ENCODE measurements at places on chromosomes 11 and 22.

DNA sequence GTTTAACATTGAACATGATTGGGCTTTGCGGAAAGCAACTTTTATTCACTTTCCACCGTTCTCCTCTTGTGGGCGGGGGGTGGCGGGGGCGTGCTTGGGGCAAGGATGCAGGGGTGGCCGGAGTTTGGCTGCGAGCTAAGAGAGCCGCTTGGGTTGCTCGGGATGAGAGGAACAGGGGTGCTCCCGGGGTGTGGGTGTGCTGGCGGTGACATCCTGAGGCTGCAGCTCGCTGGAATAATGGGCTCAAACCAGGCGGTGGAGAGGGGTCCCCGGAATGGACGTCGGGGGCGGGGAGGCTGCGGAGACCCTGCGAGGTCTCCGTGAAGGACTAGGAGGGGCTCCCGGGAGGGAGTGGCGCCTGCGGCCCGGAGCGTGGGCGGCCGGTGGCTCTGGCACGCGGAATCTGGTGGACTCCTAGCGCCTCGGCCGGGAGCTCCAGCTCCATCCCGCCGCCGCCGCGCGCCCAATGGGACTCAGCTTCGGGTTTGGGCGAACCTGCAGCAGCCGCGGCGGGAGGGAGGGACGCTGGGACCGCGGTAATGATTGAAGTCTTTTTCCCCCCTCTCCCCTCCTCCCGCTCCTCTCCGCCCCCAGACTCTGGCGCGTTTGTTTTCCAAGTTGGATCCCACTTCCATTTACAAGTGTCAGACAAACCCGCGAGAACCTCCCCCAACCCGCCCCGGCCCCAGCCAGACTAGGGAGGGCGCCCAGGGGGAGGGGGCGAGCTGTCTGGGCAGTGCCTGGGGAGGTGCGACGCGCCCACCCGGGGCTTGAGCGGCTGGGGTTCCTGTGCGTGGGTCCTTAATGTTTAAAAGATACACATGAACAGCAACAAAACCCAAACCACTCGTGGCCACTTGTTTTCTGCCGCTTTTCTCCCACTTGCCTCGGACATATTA is 2.0 kb downstream of the FAT3 start:
- peak; percentile 89 for DNase-seq

DNA sequence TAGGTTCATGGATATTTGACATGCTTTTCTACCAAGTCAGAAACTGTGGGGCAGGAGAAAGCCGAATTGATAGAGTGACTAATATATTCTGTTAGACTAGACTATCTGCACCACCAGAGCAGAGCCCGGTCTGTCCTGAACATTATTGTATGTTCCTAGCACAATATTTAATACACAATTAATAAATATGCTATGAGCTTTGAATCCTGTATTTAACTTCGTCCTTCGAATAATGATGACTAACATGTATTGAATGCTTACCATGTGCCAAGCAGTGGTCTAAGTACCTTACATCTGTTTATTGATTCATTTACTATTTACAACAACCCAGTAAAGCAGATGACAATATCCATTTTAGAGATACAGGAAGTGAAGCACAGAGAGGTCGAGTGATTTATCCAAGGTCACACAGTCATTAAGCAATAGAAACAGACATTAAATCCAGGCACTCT is 44.8 kb upstream of the ANO3 start:
- DNase-seq: no peak

DNA sequence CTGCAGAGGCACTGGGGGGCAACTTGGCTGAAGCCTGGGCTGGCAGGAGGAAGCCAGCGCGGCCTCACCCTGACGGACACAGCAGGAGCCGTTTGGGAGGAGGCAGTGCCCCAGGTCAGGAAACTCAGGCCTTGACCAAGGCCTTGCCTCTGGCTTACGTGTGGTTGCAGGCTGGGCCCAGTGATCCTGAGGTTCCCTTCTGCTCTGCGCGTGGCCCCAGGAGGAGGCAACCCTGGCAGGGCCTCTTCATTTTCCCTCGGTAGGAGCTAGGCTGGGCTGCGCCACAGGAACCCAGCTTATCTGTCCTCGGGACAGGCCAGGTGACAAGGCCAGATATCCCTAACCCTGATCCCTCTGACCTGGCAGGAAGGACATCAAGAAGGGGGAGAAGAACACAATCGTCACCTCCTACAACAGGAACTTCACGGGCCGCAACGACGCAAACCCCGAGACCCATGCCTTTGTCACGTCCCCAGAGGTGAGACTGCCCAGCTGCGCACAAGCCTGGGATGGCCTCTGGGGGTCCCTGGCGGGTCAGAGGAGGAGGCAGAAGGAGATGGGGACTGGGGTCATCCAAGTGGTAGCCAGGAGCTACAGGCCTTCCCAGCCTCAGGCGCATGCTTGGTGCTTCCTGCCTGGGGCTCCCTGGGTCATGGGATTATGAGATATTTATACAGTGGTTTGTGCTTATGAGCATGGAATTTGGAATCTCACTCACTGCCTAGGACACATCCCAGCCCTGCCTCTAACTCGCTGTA is 20.6 kb downstream of the POLR3H start:
- DNase-seq: no peak

GRCh38 chr11:99368583-99368982 is 347.8 kb downstream of the CNTN5 start:
- no peak for DNase-seq

DNA sequence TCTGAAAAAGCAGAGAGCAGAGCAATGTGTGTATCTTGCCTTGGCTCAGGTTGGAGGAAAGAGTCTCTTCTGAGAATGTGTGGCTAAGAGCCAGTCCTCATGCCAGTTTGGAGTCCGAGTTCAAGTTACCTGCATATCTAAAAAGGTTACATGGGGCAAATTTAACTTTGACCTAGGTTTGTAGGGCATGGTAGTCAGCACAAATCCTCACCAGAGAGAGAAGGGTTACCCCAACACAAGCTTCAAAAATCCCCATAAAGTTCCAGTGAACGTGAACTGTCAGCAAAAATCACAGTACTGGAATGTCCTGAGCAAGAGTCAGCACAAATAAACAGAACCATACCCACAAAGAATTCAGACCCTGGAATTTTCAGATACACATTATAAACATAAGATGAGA is 13.8 kb downstream of the SDHD start:
- DNase-seq: no peak

- peak; percentile 70 for DNase-seq
These were observed 111.0 kb upstream of the ARHGAP42 start for GRCh38 chr11:100575860-100576717.

DNA sequence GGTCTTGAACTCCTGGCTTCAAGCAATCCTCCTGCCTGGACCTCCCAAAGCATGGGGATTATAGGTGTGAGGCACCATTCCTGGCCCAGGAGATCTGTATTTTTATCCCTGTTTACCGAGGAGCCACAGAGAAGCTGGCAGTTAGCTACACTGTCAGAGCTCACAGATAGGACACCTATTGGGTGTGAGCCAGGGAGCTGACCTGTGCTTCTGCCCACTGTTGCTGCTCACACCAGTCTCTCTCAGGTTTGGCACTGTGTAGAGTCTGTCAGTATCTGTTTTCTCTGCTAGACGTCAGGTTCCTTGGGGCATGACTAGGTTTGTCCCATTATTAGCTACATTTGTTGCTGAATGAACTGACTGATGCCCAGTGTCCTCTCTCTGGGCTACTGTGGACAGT is 17.5 kb downstream of the PPP6R2 start:
- no peak for DNase-seq

DNA sequence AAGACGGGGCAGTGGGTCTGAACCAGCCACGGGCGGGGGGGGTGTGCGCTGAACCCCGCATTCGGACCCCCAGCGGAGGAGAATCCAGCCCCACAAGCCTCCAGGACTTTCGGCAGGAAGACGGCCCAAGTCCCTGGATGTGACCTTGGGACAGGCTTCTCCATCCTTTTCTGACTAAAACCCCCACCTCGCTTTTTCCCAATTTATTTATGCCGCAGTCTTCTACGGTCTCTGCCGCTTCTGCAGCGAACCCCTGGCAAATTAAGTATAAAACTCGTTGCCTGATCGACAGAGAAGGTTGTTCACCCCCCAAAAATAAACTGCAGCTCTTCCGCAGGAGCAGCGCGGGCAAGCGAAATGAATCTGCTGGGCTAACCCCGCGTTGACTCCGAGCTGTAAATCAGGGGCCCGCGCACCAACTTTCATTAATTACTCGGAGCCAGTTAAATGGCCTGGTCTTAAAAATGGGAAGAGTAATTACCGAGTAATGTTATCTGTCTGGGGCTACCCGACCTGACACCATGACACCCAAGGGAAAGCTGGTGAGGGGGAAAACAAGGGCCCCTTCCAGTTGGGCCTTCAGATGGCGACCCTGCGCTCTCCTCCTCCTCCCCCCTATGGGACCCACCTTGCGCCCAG is 6.6 kb downstream of the WT1 start:
- DNase-seq: no peak

Measured in NCI-H345 (cell line).